ENCODE measurements at places on chromosomes 3 and 15.

- H3K4me1 ChIP-seq = no peaks in the 10 kb centered on the region
- H3K27ac ChIP-seq = no peak overlapping the region
- no peak for DNase-seq
- H3K27me3 ChIP-seq = no peaks in the 10 kb centered on the region
Observed at GRCh38 chr3:182412066-182412465, 381.2 kb upstream of the ATP11B start.

DNA sequence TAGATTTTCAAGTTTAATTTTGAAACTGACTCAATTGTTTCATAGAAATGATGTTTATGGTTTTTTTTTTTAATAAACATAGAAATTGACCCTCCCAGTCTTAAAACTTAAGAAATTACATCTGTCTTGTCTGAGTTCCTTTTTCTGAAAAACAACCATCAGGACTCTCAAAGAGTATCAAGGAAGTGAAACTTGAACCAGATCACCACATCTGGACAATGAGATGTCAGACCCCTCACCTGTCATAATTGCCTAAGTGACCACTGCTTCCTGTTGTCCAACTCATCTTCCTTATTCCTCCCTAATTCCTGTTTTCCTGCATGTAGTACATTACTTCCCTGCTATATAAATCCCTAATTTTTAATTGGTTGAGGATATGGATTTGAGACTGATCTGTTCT is 441.5 kb upstream of the ARHGEF26 start:
- H3K27me3 ChIP-seq = no peaks in the 10 kb centered on the region
- H3K4me1 ChIP-seq = peaks cover 6% of the 10 kb centered on the region
- no peaks in the 10 kb centered on the region for H3K36me3 ChIP-seq
- no peak overlapping the region for H3K27ac ChIP-seq
- DNase-seq = no peak

DNA sequence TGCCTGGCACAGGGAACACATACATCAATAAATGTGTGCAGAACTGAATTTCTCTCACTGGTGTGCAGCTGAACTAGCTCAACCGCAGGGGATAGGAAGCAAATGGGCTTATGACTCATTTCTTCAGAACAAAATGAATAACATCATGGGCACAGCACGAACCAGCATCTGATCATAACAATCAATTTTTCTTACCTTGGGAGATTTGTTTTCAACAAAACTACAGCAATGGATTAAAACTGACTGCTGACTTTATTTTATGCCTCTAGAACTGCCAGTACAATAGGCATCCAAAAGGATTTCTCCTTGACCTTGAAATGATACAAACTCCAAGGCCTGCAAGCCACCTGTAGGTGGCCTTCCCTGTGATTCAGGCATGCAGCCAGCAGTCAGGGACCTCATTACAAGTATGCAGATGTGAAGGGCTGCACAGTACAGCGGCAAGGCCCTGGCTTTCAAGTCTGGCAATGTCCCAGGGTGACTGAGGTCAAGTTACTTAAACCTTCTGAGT is 26.1 kb downstream of the TAMM41 start:
- DNase-seq = no peak
- H3K27ac ChIP-seq = no peak overlapping the region
- peaks cover 15% of the 10 kb centered on the region for H3K36me3 ChIP-seq
- no peak overlapping the region for H3K4me3 ChIP-seq
- no peaks in the 10 kb centered on the region for H3K4me1 ChIP-seq
- H3K27me3 ChIP-seq = no peaks in the 10 kb centered on the region

DNA sequence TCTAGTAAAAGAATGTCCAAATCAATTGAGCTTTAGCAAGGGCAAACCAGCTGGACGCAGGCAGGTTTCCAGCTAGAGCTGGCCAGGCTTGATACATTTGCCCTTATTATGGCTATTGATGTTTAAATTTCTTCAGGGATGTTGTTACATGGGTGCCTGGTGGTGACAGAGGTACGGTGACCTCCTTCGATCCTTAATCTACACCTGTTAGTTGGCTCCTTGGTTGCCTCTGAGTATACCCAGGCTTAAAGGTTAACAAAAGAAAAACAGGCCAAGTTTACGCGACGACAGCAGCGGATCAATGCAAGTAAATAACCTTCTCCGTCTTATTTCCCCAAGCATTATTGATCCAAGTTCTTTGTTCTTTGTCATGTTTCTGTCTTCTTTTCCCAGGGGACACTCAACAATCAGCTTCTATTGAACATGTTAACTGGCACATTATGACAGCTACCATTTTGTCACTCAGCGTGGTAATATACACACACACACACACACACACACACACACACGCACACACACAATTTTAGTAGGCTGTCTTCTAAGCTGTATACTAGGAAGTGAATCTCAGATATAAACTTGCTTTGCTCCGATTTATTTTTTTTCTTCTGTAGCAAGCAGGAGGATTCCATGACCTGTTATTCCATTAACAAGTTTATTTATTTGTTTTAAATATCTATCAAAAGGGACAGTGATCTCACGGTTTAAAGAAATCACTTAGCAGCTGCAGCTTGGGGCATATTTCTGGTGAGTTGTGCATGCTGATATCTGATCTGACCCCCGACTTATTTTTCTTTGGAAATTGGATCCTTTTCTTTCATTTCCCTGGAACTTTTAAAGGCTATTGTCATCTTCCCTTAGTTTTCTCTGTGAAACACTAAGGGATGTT is 844.7 kb downstream of the MCTP2 start:
- DNase-seq = no peak
- no peak overlapping the region for H3K27ac ChIP-seq
- no peak overlapping the region for H3K4me3 ChIP-seq
- H3K4me1 ChIP-seq = no peaks in the 10 kb centered on the region

DNA sequence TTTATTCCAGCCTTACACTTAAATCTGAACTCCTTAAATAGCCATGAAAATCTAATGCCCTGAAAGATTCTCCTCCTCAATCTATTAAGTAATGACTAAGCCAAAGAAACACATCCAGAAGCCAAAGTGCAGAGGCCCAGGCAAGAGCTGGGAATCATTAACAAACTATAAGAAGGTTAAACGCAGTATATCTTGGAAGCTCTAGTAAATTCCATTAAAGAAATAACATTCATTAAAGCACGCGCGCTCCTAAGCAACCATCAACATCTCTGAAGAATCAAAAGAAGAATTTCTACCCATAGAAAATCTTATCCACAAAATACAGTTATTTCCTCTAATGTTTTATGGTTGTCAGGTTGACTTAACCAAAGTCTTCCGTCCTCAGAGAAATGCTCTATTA is 29.5 kb downstream of the MB21D2 start:
- peaks cover 4% of the 10 kb centered on the region for H3K36me3 ChIP-seq
- H3K4me1 ChIP-seq = peaks cover 31% of the 10 kb centered on the region
- no peak overlapping the region for H3K4me3 ChIP-seq
- peaks cover 5% of the 10 kb centered on the region for H3K27me3 ChIP-seq
- DNase-seq = no peak

DNA sequence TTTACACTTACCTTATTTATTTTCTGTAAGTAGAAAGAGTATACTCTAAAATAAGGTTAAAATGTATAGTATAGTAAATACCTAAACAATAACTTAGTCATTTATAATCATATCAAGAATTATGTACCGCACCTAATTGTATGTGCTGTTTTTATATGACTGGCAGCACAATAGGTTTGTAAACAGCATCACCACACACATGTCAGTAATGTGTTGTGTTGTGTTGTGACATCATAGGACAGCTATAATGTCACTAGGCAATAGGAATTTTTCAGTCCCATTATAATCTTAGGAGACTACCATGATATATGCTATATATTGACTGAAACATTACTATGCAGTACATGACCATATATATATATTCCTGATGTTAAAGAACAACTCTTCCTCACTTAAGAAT is 99.9 kb upstream of the CNTN4 start:
- no peaks in the 10 kb centered on the region for H3K4me1 ChIP-seq
- no peak for DNase-seq
- no peaks in the 10 kb centered on the region for H3K27me3 ChIP-seq
- H3K4me3 ChIP-seq = no peak overlapping the region
- no peaks in the 10 kb centered on the region for H3K36me3 ChIP-seq
- H3K27ac ChIP-seq = no peak overlapping the region

DNA sequence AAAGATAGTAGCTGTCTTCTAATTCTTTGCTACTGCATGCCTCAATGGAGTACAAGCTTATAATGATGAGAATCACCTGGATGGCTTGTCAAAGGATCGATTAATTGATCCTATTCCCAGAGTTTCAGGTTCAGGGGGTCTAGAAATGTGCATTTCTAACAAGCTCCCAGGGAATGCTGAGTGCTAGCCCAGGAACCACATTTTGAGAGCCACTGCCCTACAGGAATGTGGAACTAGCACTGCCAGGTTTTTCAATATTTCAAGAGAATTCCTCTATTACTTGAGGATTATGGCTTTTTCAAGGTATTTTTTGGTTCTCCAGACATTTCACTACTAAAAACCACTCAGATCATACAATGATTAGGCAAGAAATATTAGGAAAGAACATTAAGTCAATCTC is 52.7 kb downstream of the RARB start:
- H3K4me3 ChIP-seq = no peak overlapping the region
- DNase-seq = no peak
- no peaks in the 10 kb centered on the region for H3K36me3 ChIP-seq
- peaks cover 6% of the 10 kb centered on the region for H3K27me3 ChIP-seq
- no peaks in the 10 kb centered on the region for H3K4me1 ChIP-seq

- H3K4me3 ChIP-seq = peak overlapping the region; percentile 87
- peaks cover 37% of the 10 kb centered on the region for H3K4me1 ChIP-seq
- peak; percentile 62 for DNase-seq
- H3K27ac ChIP-seq = peak overlapping the region; percentile 99
Observed at GRCh38 chr3:155853214-155854140, 750 bp downstream of the SLC33A1 start.

- H3K36me3 ChIP-seq = no peaks in the 10 kb centered on the region
- no peaks in the 10 kb centered on the region for H3K27me3 ChIP-seq
- no peaks in the 10 kb centered on the region for H3K4me1 ChIP-seq
- H3K4me3 ChIP-seq = no peak overlapping the region
- no peak overlapping the region for H3K27ac ChIP-seq
Observed at GRCh38 chr3:102802819-102803420, 368.1 kb downstream of the ZPLD1 start.

DNA sequence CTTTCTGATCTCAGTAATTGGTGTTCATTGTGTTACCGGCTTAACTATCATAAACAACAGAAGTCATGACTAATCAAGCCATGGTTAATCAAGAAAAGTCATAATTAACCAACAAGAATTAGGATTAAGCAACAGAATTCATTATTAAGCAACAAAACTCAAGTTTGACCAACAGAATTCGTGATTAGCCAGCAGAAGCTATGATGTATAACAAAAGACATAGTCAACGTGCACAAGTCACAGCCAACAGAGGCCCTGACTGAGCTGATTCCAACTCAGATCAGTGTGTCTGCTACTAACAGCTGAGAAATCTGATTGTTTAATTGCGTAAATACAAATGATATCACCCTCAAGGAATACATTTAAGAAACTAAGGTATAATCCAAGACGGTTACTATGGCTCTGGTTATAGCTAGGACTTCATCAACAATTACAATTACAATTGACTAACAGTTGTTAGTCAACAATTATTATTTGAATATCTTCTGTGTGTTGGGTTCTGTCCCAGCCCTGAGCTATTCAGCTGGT is 67.7 kb downstream of the RARB start:
- no peaks in the 10 kb centered on the region for H3K27me3 ChIP-seq
- H3K4me1 ChIP-seq = no peaks in the 10 kb centered on the region
- no peak overlapping the region for H3K27ac ChIP-seq
- DNase-seq = no peak
- no peaks in the 10 kb centered on the region for H3K36me3 ChIP-seq
- H3K4me3 ChIP-seq = no peak overlapping the region

DNA sequence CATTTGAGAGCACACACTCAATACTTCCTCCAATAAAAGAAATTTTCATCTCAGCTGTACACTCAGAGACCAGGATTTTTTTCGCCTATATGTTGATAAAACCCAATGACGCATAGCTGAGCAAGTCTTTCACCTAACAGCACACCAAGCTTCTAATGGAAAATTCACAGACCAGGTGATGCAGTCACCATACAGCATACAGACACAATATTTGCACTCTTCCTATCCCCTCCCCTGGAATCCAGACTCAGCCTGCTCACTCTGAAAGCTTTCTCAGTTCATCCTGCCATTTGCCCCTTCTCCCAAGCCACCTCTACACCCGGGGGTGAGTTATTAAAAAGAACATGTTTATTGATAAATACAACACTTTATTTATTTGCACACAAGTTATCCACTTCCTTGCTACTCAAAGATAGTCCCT is 1.7 kb downstream of the TBC1D5 start:
- H3K27me3 ChIP-seq = no peaks in the 10 kb centered on the region
- H3K36me3 ChIP-seq = peaks cover 12% of the 10 kb centered on the region
- DNase-seq = no peak
- H3K27ac ChIP-seq = peak overlapping the region; percentile 88
- peak overlapping the region; percentile 94 for H3K4me3 ChIP-seq
- H3K4me1 ChIP-seq = peaks cover 43% of the 10 kb centered on the region

DNA sequence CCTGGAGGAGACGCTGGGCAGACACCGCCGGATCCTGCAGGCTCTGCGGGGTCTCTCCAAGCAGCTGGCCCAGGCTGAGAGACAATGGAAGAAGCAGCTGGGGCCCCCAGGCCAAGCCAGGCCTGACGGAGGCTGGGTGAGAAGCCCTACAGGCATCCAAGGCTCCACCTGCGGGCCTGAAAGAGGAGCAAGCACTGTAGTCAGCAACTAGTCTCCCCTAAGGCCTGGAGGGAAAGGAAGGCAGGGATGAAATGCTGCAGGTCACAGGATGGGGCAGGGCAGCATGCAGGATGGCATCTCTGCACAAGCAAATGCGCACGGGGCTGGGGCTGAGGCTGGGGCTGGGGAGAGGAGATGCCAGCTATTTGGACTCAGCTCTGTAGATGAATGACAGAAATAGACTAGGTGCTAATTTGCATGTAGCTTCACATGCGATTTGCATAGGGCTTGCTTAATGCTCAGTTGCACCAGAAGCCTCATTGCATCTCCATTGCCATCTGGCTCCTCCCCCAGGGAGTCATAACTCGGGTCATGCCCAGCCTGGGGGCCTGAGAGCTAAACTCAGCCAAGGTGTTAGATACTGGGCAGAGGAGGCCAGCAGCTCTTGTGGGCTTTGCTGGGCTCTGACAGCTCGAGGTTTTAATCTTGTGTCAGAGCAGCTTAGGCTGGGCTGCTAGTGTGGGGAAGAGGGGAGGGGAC is 5.2 kb upstream of the CPLX3 start:
- peaks cover 10% of the 10 kb centered on the region for H3K27me3 ChIP-seq
- no peak for DNase-seq
- no peak overlapping the region for H3K4me3 ChIP-seq
- H3K36me3 ChIP-seq = no peaks in the 10 kb centered on the region
- no peak overlapping the region for H3K27ac ChIP-seq

- H3K4me1 ChIP-seq = peaks cover 6% of the 10 kb centered on the region
- H3K4me3 ChIP-seq = no peak overlapping the region
- no peaks in the 10 kb centered on the region for H3K27me3 ChIP-seq
- peaks cover 19% of the 10 kb centered on the region for H3K36me3 ChIP-seq
- H3K27ac ChIP-seq = no peak overlapping the region
Observed at GRCh38 chr3:106242781-106243180, 374.0 kb upstream of the CBLB start.

Data from activated naive CD8-positive, alpha-beta T cell treated with anti-CD3 and anti-CD28 coated beads, Interleukin-2, amount 10 ng/mL, durations not matched to agents 7 days and 5 days (primary cell).